ENCODE measurements at places on chromosomes 1 and 21.

DNA sequence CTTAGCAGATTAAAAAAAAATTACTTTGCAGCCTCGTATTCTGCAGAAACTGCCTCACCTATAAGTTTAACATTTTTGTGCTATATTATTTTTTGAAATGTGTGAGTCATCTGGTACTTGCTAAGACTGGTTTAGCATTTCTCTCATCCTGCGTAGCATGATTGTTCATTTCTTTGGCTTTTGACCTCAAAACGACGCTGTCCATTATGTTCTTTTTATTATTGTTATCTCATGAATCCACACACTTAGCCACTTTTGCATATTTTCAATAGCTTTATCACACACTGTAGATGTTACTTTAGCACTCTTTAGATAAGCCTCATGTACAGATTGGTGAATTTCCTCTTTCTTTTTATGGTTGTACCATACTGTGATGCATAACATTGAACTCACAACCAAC lies 1004.9 kb upstream of the NCAM2 start:
- no peak for DNase-seq

DNA sequence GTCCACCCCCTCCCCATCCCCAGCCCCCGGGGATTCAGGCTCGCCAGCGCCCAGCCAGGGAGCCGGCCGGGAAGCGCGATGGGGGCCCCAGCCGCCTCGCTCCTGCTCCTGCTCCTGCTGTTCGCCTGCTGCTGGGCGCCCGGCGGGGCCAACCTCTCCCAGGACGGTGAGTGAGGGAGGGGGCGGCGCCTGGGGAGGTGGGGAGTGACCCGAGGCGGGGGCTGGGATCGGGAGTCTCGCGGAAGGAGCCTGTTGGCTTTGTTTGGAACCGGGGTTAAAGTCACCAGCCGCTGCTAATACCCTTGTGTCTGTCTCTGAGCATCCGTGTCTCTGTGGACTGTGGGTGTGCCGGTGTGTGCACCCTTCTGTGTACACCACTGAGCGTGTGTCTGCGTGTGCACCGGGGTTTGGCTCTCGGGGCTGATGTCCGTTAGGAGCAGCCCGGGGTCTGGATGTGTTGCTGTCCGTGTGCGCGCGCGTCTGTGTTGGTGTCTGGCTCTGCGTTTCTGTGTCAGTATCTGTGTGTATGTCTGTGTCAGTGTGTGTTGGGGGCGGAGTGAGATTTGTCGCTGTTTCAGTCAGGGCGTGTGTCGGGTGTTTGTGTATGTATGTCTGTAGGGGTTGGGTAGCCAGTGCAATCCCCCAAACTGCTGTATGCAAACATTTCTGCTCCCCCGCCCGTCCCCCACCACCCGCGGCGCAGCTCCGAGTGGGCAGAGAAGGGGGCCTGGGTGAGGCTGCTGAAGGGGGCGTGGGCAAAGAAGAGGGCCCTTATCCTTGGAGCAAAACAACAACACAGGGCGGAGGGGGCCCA lies 480 bp downstream of the CADM3 start:
- no peak for DNase-seq

- no peak for DNase-seq
Observed at GRCh38 chr21:45602106-45602505, 41.4 kb upstream of the PCBP3 start.

GRCh38 chr1:228104526-228105269 lies 1.6 kb upstream of the C1orf35 start:
- no peak for DNase-seq
